Pancreas (tissue), 10 donors: ENCODE measurements at places on chromosomes 2 and 18. TPM values are rescaled to one million over a fixed set of nuclear protein-coding genes. Genes with fewer than 3 reads are reported as not detected.

The DHRS9 gene
- 0.12 TPM for polyA plus RNA-seq

The NDUFAF7 gene
- polyA plus RNA-seq = 20.0 TPM

GRCh38 chr18:63444580-63444979 is 22.3 kb upstream of the VPS4B start:
- DNase-seq = no peak
- H3K36me3 ChIP-seq = no peaks in the 10 kb centered on the region
- no peaks in the 10 kb centered on the region for H3K27me3 ChIP-seq

DNA sequence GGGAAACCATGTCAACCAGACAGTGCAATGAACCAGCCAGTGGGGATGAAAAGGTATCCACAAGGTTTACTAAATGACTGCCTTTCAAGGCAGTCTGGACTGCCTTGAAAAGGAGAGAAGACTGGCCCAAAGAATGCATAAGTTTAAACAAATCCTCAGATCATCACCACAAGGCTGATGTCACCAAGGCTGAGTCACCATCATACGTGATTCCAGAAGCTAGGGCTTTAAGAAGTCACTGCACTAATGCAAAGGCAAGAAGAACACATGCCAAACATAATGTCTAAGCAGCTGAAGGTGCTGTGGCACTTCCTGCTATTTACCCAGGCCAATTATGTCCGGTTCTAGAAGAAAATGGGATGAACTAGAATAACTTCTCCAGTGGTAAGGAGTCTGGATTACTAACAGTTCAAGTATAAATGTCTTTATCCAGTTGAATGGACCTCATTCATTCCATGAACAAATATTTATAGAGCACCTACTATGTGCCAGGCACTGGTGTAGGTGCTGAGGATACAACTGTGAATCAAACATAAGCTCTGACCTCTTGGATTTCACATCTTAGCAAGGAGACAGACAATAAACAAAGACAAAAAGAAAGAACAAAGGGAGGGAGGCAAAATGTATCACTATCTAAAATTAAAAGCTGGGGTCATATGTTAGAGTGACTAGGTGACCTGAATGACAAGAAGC is 37.6 kb upstream of the ONECUT2 start:
- H3K27me3 ChIP-seq = no peaks in the 10 kb centered on the region
- H3K27ac ChIP-seq = no peak overlapping the region

DNA sequence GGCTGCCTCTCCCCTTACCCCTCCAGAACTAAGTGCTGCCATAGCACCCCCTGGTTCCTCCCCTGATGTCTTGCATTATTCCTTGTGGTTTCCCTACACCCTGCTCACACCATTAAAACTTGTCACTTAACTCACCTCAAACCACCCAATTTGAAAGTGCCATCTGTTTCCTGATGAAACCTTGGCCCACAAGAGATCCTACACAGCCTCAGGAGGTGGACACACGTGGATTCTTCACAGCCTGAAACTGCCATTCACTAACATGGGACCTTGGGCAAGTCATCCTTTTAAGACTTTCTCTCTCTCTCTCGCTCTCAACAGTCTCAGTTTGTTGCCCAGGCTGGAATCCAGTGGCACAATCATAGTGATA is 27.5 kb upstream of the FAM124B start:
- H3K4me3 ChIP-seq = no peak overlapping the region
- no peaks in the 10 kb centered on the region for H3K36me3 ChIP-seq
- no peak overlapping the region for H3K27ac ChIP-seq
- DNase-seq = no peak
- H3K27me3 ChIP-seq = no peaks in the 10 kb centered on the region
